ENCODE measurements at places on chromosomes 1 and 21. TPM values are rescaled to one million over a fixed set of nuclear protein-coding genes. Genes with fewer than 3 reads are reported as not detected.

DNA sequence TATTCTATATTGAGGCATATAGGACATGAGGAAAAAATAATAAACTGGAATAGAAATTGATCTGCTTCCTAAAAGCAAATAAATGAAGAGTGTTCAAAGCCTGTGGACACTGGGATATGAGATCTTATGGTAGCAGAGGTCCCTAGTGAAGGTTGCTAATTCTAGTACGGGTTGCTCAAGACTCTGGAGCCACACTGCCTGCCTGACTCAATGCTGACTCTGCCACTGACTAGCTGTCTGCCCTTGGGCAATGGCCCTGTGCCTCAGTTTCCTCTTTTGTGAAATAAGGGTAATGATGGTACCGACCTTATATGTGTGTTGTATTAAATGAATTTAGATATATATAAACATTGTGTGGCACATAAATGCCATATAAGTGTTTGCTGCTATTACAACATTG, 59.0 kb upstream of the C1orf53 start:
- no peak for DNase-seq

- peak; percentile 2 for DNase-seq
Measured at GRCh38 chr1:16349847-16350406, 2.4 kb downstream of the FBXO42 start.

DNA sequence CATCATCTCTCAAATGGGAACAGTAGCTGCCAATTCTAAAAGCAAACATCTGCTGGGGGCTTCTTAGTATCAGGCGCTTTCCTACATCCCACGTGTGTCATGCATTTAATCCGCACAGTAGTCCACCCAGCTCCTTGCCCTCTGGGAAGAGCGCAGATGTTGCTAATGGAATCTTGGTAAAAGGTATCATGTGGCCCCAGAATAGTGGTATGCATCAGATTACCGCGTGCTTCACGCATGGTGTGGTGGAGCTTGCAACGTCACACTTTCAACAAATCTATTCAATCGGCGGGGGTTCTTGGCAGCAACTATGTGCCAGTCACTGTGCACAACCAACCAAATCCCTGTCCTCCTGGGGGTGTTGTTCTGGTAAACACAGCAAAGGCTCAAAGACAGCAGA, 141.0 kb downstream of the HIVEP3 start:
- DNase-seq: peak; percentile 1

DNA sequence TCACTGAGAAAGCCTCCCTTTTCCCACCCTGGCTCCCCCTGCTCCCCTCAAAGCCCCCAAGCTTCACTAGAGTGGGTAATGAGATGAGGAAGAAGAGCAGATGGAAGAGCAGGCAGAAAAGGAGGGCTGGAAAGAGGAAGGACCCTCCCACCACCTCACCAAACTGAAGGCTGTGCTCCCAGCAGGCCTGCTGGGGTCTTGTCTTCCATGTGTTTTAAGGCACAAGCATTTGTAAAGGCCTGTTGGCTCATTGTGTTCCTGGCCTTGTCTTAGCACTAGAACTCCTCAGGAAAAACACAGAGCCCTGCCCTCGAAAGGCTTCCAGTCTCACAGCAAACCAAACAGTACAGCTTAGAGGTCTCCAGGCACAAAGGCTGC, 51.5 kb downstream of the TOMM20 start:
- DNase-seq: no peak

GRCh38 chr21:44996501-44996921, 56.7 kb downstream of the SLX9 start:
- no peak for DNase-seq

- no peak for DNase-seq
Measured at GRCh38 chr1:232435729-232436128, 194.2 kb downstream of the SIPA1L2 start.

GRCh38 chr1:147171399-147172167, 687 bp downstream of the PRKAB2 start:
- DNase-seq: no peak

DNA sequence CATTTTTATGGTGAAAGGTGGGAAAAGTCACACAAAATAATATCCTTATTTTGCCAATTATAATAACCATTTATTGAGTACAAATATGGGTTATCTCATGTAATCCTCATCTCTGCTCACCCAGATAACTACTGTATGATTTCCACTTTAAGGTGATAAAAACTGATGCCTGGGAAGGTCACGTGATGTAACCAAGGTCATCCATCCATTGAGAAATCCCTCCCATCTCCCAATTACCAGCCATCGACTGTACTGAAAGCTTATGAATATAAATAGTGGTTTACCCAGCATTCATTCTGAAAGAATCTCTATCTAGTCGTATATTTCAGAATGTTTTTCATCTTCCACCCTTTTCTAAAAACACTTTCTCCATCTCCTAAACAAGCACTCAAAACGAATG, 55.0 kb upstream of the IFNAR2 start:
- DNase-seq: no peak

- no peak for DNase-seq
Measured at GRCh38 chr1:22431965-22432364, 19.7 kb upstream of the ZBTB40 start.

- DNase-seq: no peak
Measured at GRCh38 chr1:236848274-236848923, 53.3 kb downstream of the MTR start.

DNA sequence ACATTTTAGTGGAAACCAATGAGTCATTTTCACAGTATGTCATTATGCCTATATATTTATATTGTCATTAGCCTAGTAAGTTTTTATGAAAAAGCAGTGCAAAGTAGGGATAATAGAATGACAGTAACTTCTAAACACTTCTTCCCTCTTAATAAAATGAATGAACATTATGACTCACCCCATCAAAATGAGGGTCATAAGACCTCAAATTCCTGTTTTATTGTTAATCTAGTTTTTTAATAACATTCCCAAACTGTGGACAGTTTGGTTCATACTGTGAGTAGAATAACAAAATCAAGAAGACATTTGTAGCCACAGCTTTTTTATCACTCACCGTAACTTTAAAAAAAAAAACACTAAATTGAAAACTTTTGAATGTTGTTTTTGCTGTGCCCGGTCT, 160.5 kb downstream of the LRRC40 start:
- DNase-seq: no peak

GRCh38 chr1:56424744-56425493, 154.4 kb downstream of the PLPP3 start:
- DNase-seq: peak; percentile 77

DNA sequence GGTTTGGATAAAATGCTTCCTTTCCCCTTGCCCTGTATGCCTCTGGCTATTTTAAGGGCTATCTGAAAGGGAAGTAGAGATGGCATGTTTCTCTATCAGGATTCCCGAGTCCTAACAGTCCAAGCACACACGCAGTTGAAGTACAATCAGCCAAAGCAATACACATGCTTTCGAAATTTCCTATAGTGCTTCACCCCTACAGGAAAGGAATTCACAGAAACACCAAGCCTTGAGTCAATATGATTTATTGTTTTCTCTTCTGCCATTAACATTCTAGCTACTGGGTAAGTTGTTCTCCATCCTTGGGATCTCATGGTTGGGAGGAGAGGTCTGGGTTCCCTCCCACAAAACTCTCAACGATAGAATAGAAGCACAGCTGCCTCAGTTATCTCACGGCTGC, 8.7 kb downstream of the ITLN1 start:
- DNase-seq: no peak

DNA sequence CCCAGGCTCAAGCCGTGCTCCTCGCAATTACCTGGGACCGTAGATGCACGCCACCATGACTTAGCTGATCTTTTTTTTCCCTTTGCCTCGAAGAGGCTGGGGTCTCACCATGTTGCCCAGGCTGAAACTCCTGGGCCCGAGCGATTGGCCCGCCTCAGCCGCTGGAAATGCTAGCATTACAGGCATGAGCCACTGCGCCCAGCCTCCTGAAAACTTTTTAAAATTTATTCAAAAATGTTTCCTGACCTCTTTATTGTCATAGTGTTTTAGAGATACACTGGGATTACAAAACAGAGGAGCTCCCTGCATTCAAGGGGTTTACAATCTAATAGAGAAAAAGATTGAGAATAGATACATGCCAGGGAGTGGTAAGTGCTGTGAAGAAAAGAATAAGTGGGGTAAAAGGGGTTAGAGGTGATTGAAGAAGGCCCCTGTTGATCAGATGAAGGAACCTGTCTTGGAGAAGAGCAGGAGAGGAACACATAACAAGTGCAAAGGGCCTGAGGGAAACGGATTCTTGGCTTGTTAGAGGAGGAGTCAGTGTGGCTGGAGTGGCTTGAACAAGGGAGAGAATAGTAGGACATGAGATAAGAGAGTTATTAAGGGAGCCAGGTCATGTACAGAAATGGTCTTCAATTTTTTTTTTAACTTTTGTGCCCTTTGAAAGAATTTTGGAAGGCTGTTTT, 1.7 kb upstream of the TRIM33 start:
- no peak for DNase-seq

OR2L2 gene
- not detected for total RNA-seq

SLC1A7 gene
- not detected for total RNA-seq

KCNH1 gene
- total RNA-seq: not detected

SLC30A2 gene
- not detected for total RNA-seq

Data from ascending aorta (tissue), 2 donors.